ENCODE measurements at places on chromosomes 7 and 10.

GRCh38 chr10:127100983-127101615 lies 95.3 kb downstream of the INSYN2A start:
- DNase-seq, result no peak

- DNase-seq, result no peak
These were observed 59.5 kb downstream of the CCDC3 start for GRCh38 chr10:12941966-12942365.

DNA sequence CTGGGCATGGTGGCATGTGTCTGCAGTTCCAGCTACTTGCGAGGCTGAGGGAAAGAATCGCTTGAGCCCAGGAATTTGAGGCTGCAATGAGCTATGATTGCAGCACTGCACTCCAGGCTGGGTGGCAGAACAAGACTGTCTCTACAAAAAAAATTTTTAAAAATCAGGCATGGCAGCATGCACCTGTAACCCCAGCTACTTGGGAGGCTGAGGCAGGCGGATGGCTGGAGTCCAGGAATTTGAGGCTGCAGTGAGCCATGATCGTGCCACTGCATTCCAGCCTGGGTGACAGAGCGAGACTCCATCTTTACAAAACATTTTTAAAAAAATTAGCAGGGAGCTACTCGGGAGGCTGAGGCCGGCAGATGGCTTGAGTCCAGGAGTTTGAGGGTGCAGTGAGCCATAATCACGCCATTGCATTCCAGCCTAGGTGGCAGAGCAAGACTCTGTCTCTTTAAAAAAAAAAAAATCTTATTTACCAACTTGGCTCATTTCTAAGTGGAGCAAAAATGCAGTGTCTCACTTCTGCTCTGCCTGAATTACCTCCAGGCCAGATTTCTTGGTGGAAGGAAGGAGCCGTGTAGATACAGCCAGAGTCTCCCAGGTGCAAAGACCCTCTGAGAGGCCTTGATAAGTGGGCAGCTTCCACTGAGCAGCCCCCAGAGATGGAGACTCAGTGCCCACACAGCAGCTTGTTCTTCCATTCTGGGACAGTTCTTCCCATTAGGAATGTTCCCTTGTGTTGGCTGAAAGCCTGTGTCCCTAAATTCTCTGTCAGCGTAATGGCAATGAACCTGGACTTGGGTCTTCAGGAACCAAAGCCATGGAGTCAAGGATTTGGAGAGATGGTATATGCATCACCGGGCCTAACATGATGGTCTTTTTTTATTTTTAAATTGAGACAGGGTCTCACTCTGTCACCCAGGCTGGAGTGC lies 30.0 kb downstream of the GTF2IRD1 start:
- no peak for DNase-seq

- no peak for DNase-seq
These were observed 1164.0 kb upstream of the CELF2 start for GRCh38 chr10:9853405-9854355.

GRCh38 chr10:65570143-65571010 lies 1355.5 kb upstream of the LRRTM3 start:
- peak; percentile 33 for DNase-seq
